ENCODE measurements at places on chromosomes 7 and 10. TPM values are rescaled to one million over a fixed set of nuclear protein-coding genes. Genes with fewer than 3 reads are reported as not detected.

The IGFBP1 gene
- 30.8 TPM for total RNA-seq

The TAS2R3 gene
- total RNA-seq = not detected

The BMPER gene
- total RNA-seq = 11.0 TPM

The PON1 gene
- 0.34 TPM for total RNA-seq

The PCLO gene
- 1.2 TPM for total RNA-seq

The DGKB gene
- not detected for total RNA-seq

The NANOS1 gene
- total RNA-seq = 2.2 TPM

The TAF6 gene
- total RNA-seq = 60.0 TPM

The SPRN gene
- total RNA-seq = 0.22 TPM
